ENCODE measurements at places on chromosomes 6 and 20.

- DNase-seq = no peak
These were observed 38.4 kb upstream of the CCDC167 start for GRCh38 chr6:37538107-37538506.

DNA sequence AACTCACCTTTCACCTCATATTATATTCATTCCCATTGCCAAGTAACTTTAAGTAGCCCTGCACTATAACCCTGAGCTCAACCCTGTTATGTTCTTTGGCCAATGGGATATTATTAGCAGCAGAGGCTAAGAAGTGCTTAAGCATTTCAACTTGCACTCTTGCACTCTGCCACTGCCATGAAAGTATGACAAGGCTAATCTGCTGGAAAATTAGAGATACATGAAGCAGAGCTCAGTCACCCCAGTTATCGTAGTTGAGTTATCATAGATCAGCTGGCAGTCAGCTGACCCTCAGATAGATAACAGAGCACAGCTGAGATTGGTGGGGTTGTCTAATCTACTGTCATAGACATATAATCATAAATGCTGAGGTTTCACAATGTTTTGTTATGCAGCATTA is 209.4 kb upstream of the RUNX2 start:
- DNase-seq = no peak

GRCh38 chr6:110676396-110676795 is 138.9 kb downstream of the CDK19 start:
- DNase-seq = no peak

GRCh38 chr20:11445891-11446290 is 471.8 kb upstream of the BTBD3 start:
- no peak for DNase-seq

DNA sequence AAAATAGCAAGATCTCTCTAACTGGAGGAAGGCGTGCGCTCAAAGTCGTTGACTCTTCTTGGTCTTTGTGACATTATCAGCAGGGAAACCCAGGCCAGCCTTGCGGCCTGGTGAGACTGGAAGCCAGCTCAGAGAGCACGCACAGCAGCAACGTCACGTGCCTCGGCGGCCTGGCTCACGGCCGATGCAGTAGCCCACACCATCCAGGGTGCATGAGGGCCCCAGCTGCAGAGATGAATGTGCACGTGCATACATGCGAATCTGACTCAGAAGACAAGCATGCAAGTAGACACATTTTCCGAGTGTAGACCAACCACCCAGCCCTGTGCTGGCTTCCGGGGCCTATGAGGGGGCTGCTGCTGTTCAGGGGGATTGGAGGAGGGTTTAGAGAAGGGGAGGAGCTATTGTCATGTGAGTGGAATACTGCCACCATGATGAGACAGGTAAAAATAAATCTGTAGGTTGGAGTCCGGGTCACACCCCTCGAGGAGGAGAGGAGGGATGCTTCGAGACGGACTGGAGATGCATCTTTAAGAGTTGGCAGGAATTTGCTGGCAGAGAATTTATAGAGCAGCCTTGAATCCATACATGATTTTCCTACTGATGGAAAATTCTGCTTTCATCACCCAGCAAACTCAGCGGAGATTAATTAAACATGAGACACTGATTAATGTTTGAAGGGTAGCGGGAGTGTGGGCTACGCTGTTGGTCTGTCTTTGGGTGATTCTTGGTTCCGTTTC is 388.2 kb downstream of the CDH4 start:
- no peak for DNase-seq

DNA sequence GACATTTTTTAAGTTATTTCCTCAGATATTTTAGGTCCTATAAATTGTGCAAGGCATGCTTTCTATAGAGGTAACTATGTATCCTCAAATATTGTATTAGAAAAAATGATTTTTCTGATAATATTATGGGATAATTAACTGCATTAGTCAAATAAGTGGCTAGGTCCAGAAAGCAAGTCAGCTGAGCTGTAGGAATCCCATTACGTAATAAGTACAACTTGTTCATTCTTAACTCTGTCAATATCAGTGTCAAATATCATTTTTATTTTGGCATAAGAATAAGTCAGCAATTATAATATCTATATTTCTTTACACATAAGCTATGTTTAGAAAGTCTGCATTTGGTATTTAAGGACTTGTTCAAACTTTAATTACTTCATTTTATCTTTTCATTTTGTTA is 830.9 kb upstream of the GJE1 start:
- DNase-seq = no peak

DNA sequence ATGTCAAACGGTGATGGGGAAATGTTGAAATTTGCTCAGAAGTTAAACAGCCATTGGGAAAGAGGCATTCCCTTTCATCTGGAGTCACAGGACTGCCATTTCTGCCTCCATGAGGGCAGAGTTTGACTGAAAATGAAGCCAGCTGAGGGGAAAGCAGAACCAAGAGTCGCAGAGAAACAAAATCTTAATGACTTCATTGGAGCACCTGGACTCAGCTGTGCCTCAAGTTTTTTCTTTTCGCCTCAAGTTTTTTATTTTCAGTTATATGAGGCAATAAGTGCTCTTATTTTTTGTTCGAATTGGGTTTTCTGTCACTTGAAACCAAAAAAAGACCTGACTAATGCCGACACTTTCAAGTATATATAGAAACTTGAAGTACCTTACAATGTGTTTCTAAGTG is 161.3 kb downstream of the PKHD1 start:
- no peak for DNase-seq

- DNase-seq = no peak
These were observed 140.2 kb upstream of the MMS22L start for GRCh38 chr6:97423190-97423589.

All from activated T-helper 1 cell treated with Interleukin-2 at 50 U/mL for 16 hours (primary cell).